ENCODE measurements at places on chromosomes 4 and X.

DNA sequence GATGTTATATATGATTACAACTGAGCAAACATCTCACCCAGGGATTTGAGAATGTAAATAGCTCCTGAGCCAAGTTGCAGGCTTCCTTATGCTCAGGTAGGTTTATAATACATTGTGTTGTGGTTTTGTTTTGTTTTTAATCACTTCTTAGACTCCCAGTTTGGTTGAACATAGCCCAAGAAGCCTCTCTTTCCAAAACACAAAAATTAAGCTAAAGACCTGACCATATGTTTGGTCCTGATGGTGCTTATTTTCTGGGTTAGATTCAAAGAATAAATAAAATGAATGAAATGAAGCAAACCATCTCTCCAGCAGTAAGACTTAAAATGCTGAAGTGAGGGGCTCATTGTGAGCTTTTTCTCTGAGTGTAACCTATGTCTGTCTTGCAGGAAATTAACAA lies 93.5 kb downstream of the GRXCR1 start:
- DNase-seq: no peak

DNA sequence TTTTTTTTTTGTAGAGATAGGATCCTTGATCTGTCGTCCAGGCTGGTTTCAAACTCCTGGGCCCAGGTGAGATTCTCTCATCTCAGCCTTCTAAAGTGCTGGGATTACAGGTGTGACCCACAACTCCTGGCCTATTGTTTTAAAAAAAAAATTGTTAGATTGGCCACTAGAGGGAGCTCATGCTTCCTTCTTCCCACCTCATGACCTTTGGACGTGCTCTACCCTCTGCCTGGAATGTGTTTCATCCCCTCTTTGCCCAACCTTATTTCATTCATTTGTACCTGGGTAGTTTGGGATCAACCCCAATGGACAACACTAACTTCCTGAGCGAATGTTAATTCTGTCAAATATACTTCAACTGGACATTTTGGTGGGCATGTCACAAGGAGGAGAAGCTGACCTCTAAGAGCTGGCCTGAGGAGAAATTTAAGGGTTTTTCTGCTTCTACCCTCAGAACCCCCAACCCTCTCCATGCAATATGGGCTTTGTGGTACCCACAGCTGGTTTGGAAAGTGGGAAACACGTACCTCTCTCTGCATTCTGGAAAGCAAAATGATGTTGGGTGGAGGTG lies 6.4 kb downstream of the PPEF2 start:
- DNase-seq: no peak

DNA sequence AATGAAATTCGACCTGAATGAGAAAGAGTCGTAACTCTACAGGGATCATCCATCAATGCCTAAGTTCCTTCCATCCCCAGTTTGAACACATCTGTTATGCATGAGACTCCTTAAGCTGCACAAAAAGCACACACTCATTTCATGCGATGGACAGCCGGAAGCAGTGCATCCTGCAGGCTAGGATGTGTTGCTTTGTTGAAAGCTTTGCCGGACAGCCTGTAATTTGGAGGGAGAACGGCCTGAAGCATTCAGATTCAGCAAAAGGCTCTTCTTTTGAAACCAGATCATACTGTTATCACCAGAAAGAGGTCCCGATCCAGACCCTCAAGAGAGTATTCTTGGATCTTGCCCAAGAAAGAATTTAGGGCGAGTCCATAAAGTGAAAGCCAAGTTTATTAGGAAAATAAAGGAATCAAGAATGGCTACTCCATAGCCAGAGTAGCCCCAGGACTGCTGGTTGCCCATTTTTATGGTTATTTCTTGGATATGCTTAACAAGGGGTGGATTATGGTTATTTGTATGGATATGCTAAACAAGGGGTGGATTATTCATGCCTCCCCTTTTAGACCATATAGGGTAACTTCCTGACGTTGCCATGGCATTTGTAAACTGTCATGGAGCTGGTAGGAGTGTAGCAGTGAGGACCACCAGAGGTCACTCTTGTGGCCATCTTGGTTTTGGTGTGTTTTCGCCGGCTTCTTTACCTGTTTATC lies 48.1 kb upstream of the DHRSX start:
- no peak for DNase-seq

DNA sequence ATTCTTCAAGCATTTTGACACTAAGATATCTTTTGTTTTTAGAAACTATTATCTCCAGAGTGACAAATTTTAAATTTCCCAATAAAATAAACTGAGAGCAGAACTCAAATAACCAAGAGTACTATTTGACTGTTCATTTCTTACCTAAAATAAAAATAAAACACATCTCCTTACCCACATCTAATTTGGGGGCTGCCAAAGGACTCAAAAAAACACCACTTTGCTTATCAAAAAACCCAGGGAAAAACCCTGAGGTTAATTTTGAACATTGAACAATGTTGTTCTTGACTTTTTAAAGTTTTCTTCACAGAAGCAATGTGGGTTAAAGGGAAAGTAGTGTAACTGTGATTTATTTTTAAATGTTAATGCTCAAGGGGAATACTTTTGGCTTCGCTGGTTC lies 243.0 kb upstream of the HHIP start:
- DNase-seq: no peak

DNA sequence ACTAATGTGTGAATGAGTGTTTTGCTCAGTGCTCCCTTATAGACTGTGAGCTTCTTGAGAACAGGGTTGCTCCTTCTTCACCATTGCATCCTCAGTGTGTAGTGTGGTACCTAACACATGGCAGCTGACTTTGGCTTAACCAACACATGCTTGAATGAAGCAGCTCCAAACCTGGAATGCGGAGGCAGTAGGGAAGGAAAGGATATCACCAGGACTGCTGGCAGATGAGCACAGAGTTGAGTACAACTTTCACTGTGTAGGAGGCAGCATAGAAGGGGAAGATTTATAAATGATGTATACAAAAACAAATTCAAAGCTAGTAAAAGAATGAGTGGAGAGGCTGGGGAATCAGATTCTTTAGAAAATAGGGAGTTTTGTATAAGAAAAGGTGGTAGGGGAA lies 174.3 kb downstream of the SLIT2 start:
- no peak for DNase-seq

GRCh38 chr4:89134775-89135319 lies 23.5 kb downstream of the TIGD2 start:
- DNase-seq: no peak

GRCh38 chrX:42535233-42535632 lies 242.7 kb downstream of the PPP1R2C start:
- DNase-seq: no peak

DNA sequence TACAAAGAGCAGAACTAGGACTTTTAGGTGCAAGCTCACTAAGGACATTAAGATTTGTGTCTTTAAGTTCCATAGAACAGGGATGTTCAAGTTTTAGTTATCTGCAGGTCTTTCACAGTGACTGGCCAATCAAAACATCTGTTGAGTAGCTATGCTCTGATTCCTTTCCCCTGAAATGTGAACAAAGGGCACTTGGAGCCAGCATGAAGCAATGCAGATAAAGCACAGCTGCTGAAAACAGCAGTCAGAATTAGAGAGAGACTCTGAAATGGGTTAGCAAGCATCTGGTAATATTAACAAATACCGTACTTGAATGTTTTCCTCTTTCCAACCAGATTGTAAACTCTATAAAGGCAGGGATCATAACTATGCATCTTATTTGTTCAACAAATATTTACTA lies 276.9 kb downstream of the RAB28 start:
- DNase-seq: no peak

DNA sequence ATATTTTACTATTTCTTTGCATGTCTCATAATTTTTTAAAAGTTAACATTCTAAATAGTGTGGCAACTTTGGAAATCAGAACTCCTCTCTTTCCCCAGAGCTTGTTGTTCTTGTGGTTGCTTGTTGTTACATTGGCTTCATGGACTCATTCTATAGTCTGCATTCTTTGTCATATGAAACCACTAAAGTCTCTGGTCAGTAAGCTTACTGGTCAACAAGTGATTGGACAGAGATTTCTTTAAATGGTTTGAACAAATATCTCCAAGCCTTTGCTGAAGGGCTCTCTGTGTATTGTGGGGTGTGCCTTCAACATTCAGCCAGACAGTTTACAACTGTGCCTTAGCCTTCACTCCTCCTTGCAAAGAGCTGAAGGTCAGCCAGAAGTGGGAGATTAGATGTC lies 147.2 kb downstream of the OPHN1 start:
- no peak for DNase-seq

- peak; percentile 39 for DNase-seq
Measured at GRCh38 chr4:37758226-37758625, 68.3 kb upstream of the PGM2 start.

- DNase-seq: peak; percentile 31
Measured at GRCh38 chrX:104113222-104113965, 1.1 kb downstream of the ZCCHC18 start.

DNA sequence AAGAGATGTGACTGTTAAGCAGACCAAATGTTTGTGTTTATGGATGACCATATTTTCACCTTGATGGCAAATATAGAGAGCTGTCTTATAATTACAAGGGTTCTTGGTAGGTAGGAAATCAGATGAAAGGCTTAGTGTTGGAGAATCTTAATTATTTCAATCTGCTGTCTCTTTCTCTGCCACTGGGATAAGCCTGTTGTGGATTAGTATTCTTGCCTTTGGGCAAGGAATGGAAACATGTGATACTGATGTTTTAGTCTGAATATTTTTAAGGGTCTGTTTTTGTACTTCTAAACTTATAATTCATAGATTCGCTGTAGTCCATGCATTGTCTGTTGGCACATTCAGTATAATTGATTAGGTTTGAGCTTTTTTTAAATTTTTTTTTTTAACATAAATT lies 23.7 kb upstream of the NUDT6 start:
- no peak for DNase-seq

- DNase-seq: no peak
Measured at GRCh38 chrX:20455001-20455400, 188.3 kb upstream of the RPS6KA3 start.

DNA sequence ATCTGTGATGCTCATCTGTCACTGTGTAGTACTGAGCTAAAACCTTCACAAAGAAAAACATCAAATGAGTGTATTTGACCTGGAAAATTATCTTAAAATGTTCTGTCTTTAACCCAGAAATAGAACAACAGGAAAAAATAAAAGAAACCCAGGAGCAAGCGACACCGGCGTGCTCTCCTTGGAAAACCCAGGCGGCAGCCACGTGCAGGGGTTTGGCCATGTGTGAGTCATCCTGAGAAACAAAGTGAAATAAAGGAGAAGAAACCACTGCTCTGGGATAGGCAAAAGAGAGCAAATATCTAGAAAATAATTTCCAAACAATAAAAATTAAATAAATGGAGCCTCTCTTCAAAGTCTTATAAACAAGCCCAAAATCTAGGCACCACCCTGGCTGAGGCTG lies 20.0 kb upstream of the TMEM128 start:
- no peak for DNase-seq

DNA sequence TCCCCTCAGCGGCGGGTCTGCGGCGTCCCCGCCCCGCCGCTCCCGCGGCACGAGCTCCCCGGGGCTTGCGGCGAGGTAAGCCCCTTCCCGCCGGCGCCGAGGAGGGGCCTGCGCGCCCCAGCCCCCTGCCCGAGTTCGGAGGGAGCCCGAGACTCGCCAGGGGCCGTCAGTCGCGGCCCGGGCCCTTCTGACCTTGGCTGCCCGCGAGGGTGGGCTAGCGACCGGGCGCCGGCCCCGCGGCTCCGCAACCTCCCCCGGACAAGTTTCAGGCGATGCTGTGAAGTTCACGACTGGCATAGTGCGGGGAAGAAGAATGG lies 554 bp downstream of the CDKL5 start:
- DNase-seq: no peak

DNA sequence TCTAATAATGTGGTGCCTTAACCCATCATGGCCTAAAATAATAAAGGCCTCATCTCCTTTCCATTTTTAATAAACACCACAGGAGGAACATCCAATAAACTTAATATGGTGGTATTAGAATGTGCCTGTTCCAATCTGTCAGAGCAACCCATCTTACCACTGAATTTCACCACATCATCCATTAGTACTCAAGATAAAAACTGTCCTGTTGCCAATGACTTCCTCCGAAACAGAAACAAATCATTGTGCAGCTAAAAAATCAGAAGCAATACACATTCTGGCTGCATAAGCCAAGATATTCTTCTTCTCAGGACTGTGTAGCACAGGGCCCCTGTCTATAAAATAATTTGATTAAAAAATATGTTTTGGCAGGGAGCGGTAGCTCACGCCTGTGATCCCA lies 18.5 kb downstream of the TLR10 start:
- no peak for DNase-seq

DNA sequence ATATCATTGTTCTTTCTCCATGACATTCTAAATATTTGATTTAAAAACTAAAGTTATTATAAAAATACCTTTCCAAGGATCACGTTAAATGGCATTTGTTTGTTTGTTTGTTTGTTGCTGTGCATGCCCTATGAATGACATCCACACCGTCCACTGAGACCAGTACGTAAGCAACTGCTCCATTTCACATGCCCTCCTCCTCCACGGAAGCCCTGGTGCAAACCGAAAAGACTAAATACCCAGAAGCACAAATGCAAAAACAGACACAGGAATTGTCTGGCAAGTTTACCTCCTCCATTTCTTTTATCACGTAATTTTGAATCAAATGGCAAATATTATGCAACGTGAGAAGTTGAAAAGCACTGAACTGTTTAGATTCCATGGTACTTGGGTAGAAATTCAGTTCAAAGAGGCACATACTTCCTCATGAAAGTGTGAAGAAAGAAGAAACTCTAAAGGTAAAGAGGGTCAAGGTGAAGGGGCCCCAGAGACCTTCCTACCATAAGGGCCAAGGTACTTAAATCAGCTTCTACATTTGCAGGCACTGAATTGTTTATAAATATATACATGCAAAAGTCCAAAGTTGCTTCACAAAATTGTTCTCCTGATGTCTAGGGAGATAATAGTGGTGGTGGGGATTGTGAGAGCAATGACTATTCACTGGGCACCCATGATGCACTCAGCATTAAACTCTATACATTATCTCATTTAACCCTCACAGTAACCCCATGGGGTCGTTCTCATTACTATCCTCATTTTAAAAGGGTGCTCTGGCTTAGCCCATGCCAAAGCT lies 23.4 kb downstream of the IRF2 start:
- DNase-seq: no peak

- DNase-seq: no peak
Measured at GRCh38 chr4:149238097-149238496, 577.5 kb downstream of the IQCM start.

DNA sequence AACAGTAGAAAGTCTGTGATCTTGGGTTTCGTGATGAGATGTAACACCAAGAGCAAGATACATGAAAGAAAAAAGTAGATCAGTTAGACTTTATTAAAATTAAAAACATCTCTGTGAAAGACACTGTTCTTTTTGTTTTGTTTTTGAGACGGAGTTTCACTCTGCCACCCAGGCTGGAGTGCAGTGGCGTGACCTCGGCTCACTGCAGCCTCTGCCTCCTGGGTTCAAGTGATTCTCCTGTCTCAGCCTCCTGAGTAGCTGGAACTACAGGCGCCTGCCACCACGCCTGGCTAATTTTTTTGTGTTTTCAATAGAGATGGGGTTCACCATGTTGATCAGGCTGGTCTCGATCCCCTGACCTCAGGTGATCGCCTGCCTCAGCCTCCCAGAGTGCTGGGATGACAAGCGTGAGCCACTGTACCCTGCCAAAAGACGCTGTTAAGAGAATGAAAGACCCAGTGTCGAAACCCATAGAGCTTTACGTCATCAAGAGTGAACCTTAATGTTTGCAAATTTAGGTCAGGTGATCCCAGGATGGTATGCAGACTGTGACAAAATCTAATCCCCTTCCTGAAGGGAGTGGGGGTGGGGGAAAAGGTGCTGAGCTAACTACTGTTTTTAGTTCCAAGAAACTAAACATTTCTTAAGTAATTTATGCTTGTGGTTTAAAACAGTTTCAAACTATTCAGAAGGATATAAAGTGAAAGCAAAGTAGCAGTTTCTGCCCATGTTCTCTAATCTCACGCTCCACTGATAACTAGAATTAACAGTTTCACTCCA lies 8.0 kb downstream of the OFD1 start:
- DNase-seq: peak; percentile 62

Measured in CD4-positive, alpha-beta T cell treated with Interferon gamma for 1 hour (primary cell).